ENCODE measurements at places on chromosomes 11 and 22.

DNA sequence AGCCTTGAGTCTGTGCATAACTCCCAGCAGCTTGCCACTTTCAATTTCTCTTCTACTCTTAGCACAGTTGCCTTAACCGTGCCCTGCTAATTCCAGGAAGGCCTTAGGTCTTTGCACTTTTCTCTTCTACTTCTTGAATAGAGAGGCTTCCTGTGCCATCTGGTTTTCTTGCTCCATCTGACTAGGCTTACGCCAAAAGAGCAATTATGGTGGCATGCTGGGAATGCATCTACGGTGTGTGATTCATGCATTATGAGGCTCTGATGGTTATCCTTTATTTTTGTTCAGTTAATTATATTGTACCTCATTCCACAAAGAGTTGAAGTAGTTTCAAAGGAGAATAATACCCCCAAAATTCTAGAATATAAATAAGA, 29.4 kb downstream of the SIK2 start:
- no peak for DNase-seq

- DNase-seq = no peak
Observed at GRCh38 chr22:38176170-38176741, 5.4 kb downstream of the PLA2G6 start.

GRCh38 chr11:44760917-44761550, 34.3 kb downstream of the TSPAN18 start:
- no peak for DNase-seq

GRCh38 chr11:57630171-57630570, 19.5 kb downstream of the YPEL4 start:
- DNase-seq = no peak

- no peak for DNase-seq
Observed at GRCh38 chr11:48094643-48095339, 114.4 kb downstream of the PTPRJ start.

DNA sequence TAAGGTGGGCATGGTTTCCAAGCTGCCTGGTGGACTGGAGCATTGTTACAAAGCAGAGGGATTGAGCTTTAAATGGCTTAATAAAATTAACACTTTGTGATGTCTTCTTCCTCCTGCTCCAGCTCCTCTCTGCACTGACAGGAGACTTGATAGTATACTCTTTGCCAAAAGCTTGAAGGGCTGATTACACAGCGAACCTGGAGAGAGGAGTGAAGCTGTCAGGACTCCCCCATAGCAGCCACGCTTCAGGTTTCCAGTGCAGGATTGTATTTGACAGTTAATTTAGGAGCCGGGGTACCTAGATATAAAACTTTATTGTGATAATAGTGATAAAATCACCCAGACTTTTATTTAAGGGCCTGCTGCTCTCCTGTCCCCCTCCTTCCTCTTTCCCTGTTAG, 50.0 kb downstream of the TRIM44 start:
- no peak for DNase-seq

DNA sequence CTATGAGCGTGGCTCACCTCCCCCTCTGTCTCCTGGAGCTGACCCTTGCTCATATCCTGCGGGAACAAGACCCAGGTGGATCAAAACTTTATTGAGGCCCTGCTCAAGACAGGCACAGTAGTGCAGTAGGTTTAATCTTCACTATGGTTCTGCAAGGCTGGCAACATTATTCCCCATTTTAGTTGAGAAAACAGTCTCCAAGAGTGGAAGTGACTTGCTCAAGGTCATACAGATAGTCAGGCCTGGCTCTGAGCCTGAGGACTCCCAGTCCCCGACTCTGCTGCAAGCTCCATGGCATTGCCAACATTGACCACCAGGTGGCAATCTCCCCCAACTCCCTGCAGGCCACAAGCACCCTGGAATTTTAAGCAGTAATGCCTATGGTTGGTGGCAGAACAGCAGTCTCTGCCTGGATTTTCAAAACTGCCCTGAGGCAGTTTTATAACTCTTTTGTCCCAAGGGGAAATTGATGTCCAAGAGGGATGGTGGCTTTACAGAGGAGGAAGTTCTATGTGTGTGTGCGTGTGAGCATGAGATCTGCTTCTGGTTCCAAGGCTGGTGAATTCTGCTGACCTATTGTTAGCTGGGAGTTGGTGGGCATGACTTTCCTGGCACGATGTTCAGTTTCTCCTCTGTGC, 34.1 kb downstream of the NEU3 start:
- DNase-seq = peak; percentile 23

DNA sequence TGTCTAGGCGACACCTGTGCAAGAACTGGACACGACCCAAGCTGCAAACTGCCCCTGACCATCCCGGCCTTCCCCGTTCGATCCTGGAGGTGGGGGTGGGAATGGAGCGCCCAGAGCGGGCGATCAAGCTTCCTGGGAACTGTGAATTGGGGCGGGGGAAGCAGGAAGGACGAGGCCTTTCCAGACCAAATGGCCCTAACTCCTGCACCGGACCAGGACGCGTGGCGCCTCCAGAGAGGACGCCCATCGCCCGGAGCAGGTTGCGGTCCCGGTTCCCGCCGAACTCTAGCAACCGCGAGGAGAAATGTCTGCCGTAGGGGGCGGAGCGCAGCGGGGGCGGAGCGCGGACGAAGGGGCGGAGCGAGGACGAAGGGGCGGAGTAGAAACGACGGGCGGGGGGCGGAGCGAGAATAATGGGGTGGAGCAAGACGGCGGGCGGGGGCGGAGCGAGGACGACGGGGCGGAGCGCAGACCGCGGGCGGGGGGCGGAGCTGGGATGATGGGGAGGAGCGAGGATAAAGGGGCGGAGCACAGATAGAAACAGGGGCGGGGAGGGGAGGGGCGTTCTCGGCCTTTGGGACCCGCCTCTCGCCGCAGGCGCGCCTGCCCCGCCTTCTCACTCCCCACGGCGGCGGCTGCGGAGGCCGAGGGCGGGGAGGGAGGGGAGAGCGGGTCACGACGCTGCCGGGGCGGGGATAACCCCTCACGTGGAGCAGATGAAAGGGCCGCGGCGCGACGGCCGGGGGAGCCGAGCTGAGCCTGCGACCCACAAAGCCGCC, at the start of gene ZNRF3:
ZNRF3 (plus strand) TSS at position 695 of the 779 bp plus-strand sequence. CDS start 195 bp downstream, outside the sequence.
- peak; percentile 87 for DNase-seq

DNA sequence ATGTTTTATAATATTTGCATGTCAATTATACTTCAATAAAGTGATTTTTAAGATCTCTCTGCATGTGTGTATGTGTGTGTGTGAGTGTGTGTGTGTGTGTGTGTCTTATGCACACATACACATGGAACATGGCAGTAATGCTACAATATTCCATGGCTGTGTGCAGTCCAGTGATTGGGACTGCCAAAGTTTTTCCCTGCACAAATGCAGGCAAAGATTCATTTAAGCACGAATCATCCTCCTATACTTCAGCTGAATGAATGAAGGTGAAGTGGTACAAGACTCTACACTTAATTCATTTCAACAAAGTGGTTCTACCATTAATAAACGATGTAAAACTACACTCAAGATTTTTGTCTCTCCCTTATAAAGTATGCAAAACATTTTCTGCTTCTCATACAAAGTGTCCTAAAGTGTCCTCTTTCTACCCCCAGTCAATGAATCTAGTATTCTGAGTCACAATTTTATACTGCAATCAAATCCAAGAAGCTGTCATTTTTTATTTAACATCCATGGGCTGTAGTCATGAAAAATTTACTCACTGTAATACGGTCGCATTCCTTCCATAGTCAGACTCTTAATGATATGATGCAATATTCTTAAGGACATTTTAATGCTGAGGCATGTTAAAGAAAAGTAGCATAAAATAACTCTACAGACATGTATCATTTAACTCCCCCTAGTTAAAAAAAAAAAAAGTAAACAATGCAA, 132.4 kb downstream of the TTC28 start:
- DNase-seq = no peak

- no peak for DNase-seq
Observed at GRCh38 chr22:43921370-43921769, 2.2 kb upstream of the PNPLA3 start.

- no peak for DNase-seq
Observed at GRCh38 chr22:48553694-48554308, 1273.9 kb downstream of the BRD1 start.

DNA sequence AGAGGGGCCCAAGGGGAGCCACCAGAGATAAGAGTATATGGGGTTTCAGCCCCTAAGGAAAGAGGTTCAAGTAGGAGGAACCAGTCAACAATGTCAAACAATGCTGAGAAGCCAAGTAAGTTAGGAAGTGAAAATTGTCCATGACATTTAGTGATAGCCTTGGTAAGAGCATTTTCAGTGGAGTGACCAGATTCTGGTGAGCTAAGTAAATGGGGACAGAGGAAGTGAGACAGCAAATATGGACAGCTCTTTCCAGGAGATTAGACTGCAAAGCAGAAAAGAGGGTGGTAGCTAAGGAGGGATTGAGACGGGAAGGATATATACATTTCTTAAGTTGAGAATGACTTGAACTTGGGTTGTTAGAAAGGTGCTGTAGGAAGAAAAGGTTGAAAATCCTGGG, 22.9 kb downstream of the POLD3 start:
- DNase-seq = no peak

DNA sequence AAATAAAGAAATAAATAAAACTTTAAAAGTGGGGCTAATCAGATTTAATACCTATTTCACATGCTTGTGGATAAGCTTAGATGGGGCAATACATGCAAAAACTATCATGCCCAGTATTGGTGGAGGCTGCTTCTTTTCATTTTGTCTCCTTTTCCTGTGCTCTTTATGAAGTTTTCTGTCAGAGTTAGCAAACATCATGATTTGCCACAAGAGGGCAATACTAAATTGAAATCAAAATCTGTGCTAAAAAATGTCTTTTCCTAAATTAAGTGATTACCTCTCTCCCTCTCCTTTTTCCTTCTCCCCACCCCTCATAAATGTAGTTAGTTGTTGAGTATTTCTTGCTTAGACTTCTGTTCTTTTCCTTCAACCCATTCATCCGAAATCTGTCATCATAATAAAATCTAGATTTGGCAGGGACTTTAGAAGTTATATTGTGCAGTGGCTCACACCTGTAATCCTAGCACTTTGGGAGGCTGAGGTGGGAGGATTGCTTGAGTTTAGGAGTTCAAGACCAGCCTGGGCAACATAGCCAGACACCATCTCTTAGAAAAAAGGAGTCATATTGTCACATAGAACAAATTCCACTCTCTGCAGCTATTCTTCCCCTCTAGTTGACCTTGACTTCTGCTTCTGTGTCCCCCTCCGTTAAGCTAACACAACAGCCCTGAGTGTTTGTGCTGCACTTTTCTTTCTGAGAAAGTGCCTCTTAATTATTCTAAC, 4.7 kb upstream of the ARHGAP42 start:
- DNase-seq = no peak

GRCh38 chr22:32596471-32596870, 121.9 kb downstream of the FBXO7 start:
- no peak for DNase-seq

GRCh38 chr11:46896719-46897406, 21.5 kb downstream of the LRP4 start:
- no peak for DNase-seq

- no peak for DNase-seq
Observed at GRCh38 chr11:21190181-21190580, 520.8 kb downstream of the NELL1 start.

DNA sequence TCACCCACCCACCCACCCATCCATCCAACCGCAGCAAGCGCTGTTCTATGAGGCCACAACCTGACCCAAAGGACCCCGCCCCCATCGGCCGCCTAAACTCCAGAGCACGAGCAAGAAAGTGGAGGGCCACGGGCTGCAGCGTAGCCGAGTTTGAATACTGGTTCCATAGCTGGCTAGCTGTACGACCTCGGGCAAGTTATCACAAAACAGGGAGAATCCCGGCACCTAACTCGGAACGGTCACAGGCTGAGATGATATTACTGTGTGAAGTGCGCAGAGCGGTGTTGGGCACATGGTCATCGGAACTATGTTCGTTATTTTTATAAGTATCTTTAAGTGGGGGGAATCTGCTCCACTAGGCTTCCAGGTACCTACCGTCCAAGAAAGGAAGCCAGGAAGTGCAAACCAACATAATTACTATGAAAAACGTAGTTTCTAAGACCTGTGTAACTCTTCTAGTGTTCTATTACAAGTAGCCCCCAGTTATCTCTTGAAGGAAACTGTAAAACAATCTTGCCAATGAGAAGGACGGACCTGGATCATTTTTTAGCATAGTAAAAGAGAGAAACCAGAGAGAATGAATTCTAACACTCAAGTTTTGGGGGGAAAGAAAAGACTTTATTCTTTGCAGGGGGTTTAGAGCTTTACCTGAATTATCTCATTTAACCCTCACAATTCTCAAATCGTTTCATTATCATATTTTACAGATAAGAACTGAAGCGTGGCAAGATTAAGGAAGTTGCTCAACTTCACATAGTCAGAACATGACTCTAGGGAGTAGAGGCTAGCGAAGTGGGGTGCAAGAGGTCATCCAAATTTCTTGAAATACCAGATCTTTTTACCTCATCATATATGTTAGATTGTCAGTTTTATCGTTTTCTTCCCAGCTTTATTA, 663 bp upstream of the BUD13 start:
- DNase-seq = no peak

GRCh38 chr11:1781593-1781975, 17.9 kb upstream of the CTSD start:
- DNase-seq = no peak

DNA sequence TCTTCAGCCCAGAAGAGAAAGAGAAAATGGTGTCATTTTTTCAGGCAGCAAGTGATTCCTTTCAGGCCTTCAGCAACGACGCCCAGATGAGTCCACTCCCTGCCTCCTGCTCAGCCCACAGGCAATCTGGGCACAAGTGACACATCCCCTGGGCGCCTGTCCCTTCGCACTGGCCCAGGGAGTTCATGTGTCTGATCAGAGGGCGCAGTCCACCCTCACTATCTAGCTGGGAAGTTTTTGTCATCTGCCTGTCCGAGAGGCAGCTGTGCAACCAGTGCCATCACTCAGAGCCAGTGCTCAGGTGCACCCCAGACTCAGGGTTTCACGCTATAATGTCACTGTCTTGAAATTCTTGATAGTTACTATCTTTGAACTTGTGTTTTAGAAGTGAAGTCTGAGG, 1.4 kb upstream of the KCNQ1OT1 start:
- DNase-seq = no peak

DNA sequence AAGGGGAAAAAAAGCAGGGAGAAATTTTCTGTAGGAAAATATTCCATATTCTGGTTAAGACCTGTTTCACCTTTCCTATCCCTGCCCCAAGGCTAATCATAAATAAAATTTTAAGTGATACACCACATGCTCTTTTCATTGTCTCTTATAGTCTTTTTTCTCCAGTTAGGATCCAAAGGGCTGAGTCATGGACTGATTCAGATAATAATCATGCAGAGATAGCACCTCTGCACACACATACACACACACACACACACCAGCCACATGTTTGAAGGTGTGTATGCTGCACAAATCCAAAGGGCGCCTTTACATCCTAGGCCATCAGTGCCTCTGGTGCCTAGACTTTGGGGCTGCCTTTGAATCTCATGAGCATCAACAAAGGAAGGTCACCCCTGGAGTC, 35.5 kb upstream of the CWF19L2 start:
- no peak for DNase-seq

All from T-helper 22 cell (primary cell).